Left lung (tissue), 14 donors: ENCODE measurements at places on chromosomes 2 and 18. TPM values are rescaled to one million over a fixed set of nuclear protein-coding genes. Genes with fewer than 3 reads are reported as not detected.

DNA sequence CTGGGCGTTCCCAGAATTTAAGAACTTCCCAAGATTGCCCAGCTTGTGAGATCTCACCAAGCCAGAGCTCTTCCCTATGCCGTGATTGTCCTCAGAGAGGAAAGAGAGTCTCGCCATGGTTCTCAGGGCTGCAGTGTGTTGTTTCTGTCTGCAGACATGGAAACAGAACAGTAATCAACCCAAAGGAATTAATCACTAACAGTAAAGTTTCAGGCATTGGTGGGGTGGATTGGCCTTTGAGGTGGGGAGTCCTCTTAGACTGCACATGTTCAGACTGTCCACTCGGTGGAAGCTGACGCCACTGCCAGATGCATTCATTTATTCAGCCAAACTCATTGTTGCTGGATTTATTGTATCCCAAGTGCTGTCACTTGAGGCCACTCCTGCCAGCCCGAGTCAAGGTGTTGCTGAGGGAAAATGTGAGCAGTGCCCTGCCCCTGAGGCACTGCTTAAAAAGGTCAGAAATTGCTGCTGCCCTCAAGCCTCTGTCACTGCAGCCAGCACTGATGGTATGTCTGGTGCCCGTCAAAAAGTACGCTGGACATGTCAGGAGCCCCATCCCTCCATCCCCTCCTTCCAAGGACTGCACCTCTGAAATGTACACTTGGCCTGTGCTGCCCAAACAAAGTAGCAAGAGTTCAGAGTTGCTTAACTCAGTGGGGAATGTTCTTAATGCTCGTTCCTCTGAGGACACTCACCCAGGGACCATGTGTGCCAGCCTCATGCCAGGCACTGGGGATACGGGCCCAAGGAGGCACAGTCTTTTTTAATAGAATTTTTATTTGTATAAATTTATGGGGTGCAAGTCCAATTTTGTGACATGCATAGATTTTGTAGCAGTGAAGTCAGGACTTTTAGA, 201.0 kb downstream of the GLI2 start:
- no peak for DNase-seq

GRCh38 chr18:650428-650858, 7.0 kb upstream of the TYMS start:
- no peak for DNase-seq

GRCh38 chr2:111675419-111676194, 208.4 kb downstream of the ANAPC1 start:
- no peak for DNase-seq

DNA sequence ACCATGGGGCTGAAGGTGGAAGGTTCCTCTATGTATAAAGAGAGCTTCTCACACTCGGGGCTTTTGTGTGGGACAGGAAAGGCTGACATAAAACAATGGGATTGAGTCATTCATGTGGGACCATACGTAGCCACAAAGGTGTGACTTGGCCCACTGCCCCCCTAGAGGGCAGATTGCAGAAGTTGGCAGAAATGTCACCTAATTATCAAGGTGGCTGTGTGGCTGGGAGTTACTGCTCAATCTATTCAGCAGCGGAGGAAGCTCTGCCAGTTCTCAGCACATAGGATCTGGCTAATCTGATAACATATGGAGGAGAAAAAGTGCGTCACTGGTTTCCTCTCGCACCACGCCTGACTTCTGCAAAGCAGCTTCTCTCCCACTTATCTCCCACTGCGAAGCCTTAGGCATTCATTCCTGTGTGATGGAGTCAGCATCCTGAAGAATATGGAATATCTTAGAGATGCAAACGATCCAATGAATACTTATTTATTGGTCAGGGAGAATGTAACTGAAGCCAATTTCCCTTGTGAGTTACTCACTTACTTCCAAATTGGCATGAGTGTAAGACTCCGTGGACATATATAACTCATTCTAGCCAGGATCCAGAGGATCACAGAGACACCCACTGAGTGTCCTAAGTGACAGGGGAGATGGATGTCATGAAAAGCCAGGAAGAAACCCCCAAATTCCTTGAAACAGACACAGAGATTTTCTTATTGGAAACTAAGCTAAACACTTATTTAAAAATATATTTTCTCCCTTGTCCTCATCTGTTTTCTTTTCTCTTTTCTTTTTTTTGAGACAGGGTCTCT, 344.8 kb downstream of the TGIF1 start:
- DNase-seq, result no peak

DNA sequence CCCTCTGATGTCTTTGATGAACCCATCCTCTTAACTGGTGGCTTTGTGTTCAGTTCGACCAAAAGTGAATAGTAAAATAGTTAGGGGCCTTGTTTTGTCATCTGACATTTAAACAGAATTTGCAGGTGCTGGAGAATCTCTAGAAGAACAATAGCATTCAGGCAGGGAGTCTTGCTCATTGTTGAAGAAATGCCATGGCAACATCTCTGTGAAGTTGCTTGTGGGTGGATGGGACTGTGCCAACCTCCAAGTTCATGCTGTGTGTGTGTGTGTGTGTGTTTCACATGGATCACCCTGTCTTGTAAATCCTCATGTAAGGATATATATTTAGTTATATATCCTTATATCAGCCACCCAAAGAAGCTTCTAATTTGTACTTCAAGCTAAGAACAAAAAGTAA, 66.7 kb downstream of the SKA1 start:
- DNase-seq, result no peak

- DNase-seq, result no peak
Measured at GRCh38 chr2:121547646-121548045, 17.0 kb downstream of the RNU4ATAC start.

DNA sequence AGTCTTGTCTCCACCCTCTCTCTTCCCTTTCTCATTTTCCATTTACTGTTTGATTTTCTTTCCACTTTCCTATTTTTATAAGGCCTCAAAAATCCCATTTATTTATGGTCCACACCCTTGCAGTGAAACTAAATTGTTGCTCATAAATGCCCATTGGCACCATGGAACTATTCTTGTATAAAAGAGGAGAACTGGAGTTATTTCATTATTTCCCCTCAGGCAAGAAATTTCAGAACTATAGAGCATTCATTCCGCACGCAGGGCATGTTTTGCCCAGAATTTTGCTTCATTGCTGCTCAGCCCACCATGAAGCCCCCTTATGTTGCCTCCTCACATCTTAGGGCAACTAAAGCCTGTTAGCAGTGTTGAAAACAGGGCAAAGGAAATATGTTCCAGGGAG, 113.7 kb upstream of the MMADHC start:
- DNase-seq, result no peak

DNA sequence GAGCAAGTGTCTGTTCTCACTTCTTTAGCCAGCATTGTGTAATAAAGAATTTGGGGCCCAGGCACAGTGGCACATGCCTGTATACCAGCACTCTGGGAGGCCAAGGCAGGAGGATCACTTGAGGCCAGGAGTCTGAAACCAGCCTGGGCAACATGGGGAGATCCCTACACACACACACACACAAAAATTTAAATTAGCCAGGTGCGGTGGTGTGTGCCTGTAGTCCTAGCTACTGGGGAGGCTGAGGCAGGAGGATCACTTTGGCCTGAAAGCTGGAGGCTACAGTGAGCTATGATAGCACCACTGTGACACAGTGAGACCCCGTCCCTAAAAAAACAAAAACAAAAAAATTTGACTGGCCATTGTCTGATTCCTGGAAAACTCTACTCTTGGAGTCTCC, 8.3 kb downstream of the REV1 start:
- no peak for DNase-seq

- no peak for DNase-seq
Measured at GRCh38 chr18:10120622-10121021, 206.8 kb downstream of the VAPA start.

DNA sequence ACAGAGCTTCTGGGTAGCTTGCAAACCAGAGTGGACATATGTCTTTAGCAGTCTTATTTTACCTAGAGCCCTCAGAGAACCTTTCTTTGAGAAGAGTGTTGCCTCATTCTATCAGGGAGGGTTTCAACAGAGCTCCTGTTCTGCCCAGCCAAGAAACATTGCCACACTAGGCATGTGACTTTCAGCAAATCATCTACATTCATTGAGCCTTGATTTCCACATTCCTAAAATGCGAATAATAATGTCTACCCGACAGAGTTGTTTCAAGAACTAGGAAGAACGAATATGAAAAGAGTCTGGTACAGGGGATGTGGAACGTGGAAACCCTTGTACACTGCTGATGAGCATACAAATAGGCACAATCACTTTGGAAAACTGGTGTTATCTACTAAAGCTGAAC, 7.8 kb upstream of the PRKAG3 start:
- DNase-seq, result no peak

- DNase-seq, result no peak
Measured at GRCh38 chr18:5524660-5525059, 19.1 kb downstream of the EPB41L3 start.

GRCh38 chr18:8643326-8643878, 34.2 kb downstream of the RAB12 start:
- no peak for DNase-seq

DNA sequence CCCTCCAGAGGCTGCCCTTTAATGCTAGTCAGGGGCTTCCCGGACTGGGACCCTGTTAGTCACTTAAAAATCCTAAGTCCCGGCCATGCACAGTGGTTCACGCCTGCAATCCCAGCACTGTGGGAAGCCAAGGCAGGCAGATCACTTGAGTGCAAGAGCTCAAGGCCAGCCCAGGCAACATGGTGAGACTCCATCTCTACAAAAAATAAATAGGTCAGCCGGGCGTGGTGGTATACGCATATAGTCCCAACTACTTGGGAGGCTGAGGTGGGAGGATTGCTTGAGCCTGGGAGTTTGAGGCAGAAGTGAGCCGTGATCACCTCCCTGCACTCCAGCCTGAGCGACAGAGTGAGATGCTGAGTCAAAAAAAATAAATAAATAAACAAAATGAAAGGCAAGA, 17.2 kb upstream of the KCNG2 start:
- peak; percentile 9 for DNase-seq

DNA sequence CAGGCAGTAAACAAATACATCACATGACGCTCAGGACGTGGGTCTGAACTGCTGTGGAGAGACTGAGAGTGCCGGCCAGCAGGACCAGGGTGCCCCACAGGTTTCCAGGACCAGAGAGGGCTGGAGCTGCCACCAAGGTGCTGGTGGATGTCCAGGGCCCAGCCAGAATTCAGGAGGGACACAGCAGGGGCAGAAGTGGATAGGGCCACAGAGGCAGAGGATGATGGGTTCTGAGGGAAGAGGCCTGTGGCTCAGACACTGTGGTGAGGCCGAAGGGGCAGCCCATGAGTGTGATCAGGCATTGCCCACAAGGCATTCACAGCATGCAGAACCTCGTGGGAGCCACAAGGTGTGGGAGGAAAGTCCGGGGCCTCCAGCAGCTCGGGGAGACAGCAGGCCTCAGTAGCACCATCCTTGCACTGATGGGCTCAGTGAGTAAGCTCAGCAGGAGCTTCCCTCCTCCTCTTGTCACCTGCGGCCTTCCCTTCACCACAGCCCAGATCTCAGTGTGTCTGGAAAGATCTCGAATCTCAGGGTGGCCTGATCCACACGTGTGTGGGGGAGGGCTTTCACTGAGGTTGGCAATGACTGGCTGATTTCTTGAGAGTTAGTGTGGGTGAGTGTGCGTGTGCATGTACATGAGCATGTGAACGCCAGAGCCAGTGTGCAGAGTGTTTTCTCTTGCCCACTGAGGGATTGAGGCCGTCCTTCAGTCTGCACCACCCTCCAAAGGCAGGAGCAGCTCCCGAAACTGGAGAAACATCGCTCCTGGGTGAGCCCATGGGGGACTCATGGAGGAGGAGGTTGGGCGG, 181.8 kb upstream of the RAB6C start:
- DNase-seq, result no peak

- DNase-seq, result no peak
Measured at GRCh38 chr2:123061534-123061933, 963.6 kb upstream of the CNTNAP5 start.

The COL6A3 gene
- total RNA-seq, result 598 TPM

The TFCP2L1 gene
- 32.5 TPM for total RNA-seq

The TMEM37 gene
- total RNA-seq, result 15.3 TPM

The TCF23 gene
- total RNA-seq, result 0.08 TPM
